ENCODE measurements at places on chromosomes 1 and 21.

- peak; percentile 51 for DNase-seq
These were observed 300 bp downstream of the USP24 start for GRCh38 chr1:55214934-55215193.

- DNase-seq, result no peak
These were observed 23.3 kb upstream of the FAM89A start for GRCh38 chr1:231063331-231063730.

GRCh38 chr1:22025368-22026155 lies 24.1 kb downstream of the CELA3A start:
- peak; percentile 88 for DNase-seq

DNA sequence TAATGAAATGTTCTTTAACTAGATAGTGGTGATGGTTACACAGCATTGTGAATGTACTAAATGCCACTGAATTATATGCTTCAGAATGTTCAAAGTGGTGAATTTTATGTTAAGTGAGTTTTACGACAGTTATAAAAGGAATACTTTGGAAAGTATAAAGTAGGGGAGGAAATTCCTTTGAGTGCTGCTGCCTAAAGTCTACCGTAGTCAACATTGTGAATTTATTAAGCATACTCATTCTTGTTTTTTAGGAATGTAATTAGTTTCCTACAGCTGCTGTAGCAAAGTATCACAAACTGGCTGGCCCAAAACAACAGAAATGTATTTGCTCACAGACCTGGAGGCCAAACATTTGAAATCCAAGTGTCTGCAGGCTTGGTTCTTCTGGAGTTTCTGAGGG lies 73.0 kb downstream of the SWT1 start:
- no peak for DNase-seq

DNA sequence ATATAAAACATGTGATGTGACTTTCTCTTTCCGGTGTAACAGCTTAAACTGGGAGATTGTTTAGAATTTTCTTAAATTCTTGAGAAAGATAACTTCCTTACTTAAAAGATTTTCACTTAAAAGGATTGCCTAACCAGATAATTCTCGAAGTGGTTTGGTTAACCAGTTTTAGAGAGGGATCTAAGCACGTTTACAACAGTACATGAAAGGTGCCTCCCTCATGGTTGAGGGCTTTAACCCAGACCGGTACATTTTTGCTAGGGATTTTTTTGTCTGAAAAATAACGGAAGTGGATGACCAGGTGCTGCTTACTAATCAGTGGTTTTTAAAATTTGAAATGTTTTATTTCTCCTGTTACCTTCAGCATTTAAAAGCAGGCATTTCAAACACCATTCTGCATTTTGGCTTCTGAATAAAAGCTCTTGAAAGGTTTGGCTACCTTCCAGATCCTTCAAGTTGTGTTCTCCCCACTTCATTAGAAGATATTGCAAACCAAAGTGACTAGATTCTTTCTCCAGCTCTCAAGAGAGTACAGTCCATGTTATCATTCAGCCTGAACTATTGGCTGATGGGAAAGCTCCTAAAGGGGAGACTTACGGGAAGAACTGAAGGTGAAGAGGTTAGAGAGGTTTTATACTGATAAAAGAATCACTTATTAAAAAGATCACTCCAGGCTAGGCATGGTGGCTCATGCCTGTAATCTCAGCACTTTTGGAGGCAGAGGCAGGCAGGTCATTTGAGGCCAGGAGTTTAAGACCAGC lies 12.8 kb downstream of the S100PBP start:
- no peak for DNase-seq

- DNase-seq, result no peak
These were observed 34.6 kb upstream of the C1orf87 start for GRCh38 chr1:60108196-60108595.

DNA sequence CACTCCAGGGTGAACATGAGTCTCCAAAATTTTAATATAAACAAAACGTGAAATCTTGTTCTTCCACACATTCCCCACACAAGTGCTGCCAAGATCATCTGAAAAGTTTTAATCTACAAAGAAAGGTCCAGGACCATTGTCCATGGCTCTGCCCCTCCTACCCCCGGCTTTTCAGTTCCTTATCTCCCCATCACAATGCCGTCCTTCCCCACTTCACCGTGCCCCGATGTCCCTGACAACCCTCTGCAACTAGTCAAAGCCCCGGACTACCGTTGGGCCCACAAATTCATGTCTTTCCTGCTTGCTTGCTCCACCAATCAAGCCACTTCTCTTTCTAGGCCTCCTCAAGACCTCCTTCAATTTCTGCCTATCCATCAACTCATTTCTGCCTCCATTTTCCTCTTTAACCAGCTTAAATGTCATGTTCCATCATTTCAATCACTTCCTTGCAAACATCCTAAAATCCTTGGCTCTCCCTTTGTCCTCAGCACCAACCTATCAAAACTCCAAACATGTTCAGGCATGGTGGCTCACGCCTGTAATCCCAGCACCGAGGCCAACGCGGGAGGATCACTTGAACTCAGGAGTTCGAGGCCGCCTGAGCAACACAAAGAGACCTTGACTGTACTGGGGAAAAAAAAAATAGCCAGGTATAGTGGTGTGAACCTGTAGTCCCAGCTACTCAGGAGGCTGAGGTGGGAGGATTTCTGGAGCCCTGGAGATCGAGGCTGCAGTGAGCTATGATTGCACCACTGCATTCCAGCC lies 14.0 kb upstream of the BMP8B start:
- DNase-seq, result no peak

GRCh38 chr1:3137111-3138100 lies 68.4 kb downstream of the PRDM16 start:
- no peak for DNase-seq

DNA sequence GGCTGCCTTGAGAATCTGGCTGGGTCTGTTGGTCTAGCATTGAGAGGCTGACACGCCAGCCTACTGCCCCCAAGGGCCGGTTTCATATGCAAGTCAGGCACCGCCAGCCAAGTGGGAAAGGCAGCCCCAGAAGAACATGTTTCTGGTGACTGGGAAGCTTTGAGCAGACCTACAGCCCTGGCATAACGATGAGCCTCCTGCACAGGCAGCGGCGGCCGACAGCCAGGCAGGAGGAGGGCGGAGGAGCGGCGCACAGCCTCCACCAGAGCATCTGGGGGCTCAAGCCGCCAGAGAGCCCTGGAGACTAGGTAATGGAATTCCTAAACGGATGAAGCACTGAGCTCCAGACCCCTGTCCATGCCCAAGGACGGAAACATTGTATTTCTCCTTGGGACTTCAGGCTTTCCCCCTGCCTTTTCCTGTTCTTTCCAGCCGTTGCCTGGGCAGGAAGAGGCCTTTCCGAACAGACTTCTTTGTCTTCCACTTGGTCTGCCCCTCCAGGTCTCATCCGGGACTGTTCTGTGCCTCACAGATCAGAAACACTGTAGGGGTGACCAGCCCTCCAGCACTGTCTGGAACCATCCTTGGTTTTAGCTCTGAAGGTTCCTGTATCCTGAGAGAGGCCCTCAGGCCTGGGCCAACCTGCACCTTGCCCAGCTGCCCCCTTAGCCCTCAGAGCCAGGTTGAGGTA lies 59.5 kb downstream of the IRF2BP2 start:
- DNase-seq, result no peak

GRCh38 chr1:173195596-173196088 lies 11.5 kb downstream of the TNFSF4 start:
- peak; percentile 59 for DNase-seq

GRCh38 chr1:243550276-243550675 lies 294.4 kb downstream of the SDCCAG8 start:
- no peak for DNase-seq

DNA sequence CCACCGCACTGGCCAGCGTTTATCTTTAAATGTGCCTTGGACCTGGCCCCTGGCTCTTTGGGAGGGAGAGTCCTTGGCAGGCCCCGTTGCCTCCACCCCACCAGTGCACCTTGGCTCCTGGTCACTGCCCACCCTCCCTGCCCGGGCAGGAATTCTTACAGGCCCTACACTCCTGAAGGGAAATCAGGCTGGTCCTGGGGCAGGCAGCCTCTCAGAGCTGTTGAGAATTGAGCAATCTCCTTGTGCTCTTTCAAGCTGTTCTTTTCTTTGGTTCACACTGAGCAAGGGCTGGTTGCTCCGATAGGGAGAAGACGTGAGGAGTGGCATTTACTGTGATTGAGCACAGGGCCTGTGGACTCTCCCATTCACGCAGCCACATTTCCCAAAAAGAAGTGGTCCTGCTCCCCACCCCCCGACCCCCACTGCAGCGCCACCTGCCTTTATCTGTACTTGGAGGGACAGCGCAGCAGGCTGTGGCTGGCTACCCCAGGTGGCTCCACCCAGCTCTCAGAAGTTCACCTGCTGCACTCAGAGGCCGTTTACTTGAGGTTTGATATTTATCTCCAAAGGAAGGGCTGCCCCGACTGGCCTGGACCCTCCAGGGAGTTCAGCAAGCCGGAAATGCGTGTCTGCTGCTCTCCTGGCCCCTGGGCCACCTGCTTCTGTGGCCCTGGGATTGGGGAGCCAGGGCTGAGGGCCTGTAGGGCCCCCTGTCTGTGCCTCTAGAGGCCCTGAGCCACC lies 47.8 kb downstream of the SKI start:
- peak; percentile 47 for DNase-seq

- DNase-seq, result no peak
These were observed 9.3 kb downstream of the PADI3 start for GRCh38 chr1:17258116-17258757.

- no peak for DNase-seq
These were observed 13.5 kb upstream of the TNFRSF8 start for GRCh38 chr1:12049616-12050015.

DNA sequence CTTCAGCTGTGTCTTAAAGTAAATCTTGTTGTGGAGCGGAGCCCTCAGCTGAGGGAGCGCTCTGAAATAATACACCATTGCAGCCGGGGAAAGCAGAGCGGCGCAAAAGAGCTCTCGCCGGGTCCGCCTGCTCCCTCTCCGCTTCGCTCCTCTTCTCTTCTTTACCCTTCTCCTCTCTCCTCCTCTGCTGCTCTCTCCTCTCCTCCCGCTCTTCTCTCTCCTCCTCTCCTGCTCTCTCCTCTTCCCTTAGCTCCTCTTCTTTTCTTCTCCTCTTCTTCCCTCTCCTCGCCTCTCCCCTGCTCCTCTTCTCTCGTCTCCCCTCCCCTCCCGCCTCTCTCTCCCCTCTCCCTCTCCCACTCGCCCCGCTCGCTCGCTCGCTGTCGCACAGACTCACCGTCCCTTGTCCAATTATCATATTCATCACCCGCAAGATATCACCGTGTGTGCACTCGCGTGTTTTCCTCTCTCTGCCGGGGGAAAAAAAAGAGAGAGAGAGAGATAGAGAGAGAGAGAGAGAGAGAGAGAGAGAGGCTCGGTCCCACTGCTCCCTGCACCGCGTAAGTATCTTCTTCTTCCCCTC lies at the start of gene PROX1:
PROX1 (plus strand) TSS at position 47 of the 580 bp plus-strand sequence. CDS start 8,563 bp downstream, outside the sequence.
- peak; percentile 66 for DNase-seq

- DNase-seq, result no peak
These were observed 108.7 kb downstream of the TSEN15 start for GRCh38 chr1:184160236-184160635.

- DNase-seq, result peak; percentile 47
These were observed 90.1 kb downstream of the PRDM16 start for GRCh38 chr1:3159121-3159520.

DNA sequence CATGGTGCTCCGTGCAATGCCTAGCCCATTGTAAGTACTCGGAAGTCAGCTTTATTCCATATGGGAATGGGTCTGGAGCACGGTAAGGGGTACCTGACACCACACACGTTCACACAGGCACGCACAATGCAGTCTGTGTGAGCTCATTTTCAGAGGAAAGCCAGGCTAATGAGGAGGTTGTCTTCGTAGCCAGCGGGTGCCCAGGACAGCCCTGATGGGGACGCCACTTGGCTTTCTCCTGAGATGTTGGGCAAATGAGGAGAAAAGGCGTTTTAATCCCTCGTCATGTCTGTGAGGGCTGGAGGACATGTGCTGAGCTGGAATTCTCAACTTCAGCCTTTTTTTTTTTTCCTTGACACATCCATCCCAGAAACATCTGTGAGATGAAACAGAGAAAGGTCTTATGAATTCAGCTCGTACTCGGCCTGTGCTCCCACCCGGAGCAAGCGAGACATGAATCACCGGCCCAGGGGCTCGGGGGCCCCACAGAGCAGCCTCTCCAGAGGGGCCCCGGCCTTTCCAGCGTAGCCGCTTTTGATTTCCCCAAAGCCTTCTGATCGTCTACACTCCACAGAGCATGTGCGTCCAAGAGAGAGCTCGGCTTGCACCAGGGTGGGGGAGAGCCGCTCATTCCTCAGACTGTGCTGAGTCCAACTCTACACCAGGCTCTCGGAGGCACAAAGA lies 125.1 kb downstream of the EPHB2 start:
- DNase-seq, result no peak

- peak; percentile 52 for DNase-seq
These were observed 87.9 kb upstream of the PAPPA2 start for GRCh38 chr1:176374967-176375569.

DNA sequence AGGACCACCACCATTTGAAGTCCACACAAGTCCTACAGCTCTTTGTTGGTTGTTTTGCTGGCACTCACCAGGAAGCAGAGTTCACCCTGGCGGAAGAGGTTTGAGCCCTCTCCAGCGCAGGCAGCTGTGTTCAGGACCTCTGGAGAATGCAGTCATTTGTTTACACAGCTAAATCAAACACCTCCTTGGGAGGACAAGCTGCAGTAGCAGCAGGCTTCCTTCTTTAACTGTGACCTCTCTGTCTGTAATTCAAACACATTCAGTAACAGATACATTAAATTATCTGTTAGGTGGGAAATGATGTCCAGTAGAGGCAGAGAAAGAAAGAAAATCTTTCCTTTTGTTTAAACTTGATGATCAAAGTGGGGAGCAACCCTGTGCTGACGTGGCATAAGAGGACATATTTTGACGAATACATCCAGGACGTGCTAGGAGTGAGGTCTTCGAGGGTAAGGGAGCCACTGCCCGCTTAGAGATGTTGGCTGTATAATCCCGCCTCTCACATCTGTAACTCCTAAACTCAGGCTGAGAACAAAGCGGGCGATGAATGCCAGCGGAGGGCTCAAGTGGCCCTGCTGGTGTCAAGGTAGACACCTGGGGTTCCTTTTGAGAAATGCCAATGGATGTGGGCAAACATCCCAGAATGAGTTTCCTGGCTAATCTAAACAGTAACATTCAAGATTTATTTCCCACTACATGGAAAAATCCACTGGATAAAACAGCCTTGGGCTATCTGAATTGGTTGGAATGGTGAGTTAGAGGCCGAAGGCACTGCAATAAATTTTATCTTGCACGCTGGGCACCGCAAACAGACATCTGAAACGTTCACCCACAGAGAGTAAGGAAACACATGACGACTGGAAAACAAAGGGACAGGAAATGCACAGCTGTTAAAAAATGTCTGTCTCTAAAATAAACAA lies 51.7 kb downstream of the ABCA4 start:
- DNase-seq, result peak; percentile 63
